Amniotic epithelial cell (primary cell): ENCODE measurements at places on chromosomes 11 and 22.

- peak; percentile 4 for DNase-seq
These were observed 2.2 kb upstream of the RFPL2 start for GRCh38 chr22:32206774-32207758.

DNA sequence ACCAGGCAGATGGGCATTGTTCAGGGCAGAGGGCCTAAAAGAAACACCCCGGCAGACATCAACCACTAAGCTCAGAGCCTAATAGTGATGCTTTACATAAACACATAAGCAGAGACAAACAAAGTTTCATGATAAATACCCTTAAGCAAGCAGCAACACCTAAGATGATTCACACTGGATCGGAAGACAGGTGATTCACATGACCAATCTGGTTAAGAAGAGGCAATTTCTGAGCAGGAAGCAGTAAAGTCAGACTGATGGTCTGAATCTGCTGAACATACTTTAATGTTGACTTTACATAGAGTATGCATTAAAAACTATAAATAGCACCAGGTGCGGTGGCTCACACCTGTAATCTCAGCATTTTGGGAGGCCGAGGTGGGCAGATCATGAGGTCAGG, 56.1 kb downstream of the SYN3 start:
- DNase-seq: no peak

GRCh38 chr22:24434471-24435322, 7.3 kb downstream of the ADORA2A start:
- peak; percentile 19 for DNase-seq

DNA sequence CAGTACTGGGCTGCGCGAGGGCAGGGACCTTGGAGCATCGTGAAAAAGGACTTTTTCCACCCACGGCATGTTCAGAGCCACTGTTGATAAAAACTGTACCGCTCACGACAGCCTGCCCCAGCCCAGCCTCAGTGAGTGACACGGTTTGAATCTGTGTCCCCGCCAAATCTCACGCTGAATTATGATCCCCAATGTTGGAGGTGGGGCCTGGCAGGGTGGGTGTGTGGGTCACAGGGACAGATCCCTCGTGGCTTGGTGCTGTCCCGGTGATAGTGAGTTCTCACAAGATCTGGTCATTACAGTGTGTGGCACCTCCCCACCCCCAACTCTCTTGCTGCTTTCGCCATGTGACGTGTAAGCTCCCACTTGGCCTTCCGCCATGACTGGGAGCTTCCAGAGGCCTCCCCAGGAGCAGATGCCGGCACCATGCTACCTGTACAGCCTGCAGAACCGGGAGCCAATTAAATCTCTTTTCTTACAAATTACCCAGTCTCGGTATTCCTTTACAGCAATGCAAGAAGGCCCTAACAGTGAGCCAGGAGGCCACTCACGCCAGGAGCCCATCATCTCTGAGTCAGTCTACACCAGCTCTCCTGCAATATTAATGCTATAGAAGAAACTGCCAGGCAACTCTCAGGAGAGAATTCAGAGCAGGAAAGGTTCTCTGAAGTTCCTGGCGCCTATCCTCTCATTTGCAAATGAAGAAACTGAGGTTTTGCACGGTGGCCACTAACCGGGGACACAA, 1.3 kb downstream of the TOLLIP start:
- DNase-seq: peak; percentile 13

DNA sequence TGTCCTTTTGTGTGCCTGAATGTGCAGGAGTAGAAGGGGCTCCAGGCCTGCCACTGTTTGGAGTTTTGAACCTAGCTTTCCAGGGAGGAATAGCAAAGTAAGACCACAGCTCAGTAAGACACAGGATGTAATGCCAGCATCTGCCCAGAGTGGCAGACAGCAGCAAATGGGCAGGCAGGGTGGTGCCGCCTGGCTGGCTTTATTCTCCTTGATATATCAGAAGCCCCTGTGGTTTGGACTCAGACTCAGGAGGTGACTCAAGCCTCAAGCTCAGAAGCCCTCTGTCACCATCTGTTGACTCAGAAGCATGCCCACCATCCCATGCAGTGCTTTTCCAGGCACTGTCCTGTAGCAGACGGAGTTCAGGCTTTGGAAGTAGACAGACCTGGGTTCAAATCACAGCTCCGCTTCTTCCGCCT, 72.7 kb upstream of the TTC12 start:
- DNase-seq: peak; percentile 18

GRCh38 chr11:15104166-15104565, 10.6 kb upstream of the INSC start:
- peak; percentile 19 for DNase-seq

- no peak for DNase-seq
These were observed 7.2 kb upstream of the CARD10 start for GRCh38 chr22:37526376-37526775.

DNA sequence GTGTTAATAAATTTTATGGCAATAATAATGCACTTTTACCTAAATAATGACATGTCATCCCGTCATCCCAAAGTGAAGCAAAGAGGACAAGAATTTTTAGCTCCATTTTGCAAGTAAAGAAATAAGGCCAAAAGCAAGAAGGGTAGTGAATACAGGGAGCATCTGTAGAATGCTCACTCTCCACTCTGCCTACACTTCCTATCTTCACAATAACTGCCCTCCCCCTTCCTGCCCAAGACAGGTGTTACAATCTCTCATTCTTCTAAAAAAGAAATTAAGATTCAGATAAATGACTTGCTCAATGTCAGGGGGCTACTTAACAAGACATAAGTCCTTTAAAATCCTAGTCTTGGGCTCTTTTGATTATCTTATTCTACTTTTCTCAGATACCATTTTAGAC, 8.9 kb downstream of the RDX start:
- DNase-seq: no peak

DNA sequence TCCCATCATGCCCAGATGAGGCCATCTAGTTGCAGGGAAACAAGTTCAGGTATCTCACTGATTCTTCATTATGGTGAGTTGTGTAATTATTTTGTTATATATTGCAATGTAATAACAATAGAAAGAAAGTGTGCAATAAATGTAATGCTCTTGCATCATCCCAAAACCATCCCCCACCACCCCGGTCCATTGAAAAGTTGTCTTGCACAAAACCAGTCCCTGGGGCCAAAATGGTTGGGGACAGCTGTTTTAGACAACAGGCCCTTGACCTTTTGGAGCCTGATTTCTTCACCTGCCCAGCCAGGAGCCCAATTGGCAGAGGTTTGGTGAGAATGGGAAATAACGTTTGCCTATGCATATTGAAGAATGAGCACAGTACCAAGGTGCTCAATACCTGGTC, 15.9 kb downstream of the MPEG1 start:
- no peak for DNase-seq

- no peak for DNase-seq
These were observed 408.8 kb downstream of the INSC start for GRCh38 chr11:15523543-15523942.

DNA sequence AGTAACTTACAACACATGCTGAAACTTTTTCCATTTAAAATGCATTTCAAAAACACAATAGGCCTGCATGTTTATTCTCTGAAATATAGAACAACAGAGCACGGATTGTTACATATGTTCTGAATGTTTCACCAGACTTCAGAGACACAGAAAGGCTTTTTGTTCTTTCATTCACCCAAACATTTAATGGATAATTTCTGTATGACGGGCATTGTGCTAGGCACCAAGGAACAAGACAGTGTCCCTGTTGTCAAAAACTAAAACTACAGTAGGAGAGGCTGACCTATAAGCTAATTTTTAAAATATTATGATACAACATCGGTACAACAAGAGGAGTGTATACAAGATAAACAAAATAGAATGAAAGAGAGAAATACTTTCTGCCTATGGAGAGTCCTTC, 81.9 kb upstream of the TEAD1 start:
- DNase-seq: no peak

GRCh38 chr11:6419009-6419631, at the start of gene APBB1:
Gene APBB1 (minus strand): TSS chr11:6419094. CDS start chr11:6411347, 7,747 bp downstream.
- peak; percentile 37 for DNase-seq

DNA sequence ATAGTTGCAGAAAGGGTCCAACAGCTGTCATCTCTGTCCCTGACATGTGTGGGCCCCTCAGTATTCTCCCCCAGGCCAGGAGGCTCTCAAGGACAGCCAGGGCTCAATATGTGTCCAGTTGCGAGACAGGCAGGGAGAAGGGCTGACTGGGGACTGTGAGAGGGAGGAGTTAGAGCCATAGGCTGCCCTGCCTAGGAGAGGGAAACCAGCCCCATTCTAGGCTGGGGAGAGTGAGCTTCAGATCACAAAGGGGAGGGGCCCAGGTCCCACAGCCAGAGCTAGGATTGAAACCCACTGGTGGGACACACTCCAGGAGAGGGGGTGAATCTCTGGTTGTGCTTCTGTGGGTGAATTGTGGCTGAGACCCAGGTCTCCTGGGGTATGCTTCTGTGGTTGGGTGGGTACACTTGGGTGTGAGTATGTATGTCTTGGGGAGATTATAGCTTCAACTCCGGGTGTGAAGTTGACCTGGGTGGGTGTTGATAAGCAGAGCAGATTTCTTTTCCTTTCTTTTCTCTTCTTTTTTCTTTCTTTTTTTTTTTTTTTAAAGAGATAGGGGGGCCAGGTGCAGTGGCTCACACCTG, 2.1 kb upstream of the CARNS1 start:
- no peak for DNase-seq

GRCh38 chr22:46531581-46532175, 5.7 kb downstream of the CELSR1 start:
- no peak for DNase-seq

DNA sequence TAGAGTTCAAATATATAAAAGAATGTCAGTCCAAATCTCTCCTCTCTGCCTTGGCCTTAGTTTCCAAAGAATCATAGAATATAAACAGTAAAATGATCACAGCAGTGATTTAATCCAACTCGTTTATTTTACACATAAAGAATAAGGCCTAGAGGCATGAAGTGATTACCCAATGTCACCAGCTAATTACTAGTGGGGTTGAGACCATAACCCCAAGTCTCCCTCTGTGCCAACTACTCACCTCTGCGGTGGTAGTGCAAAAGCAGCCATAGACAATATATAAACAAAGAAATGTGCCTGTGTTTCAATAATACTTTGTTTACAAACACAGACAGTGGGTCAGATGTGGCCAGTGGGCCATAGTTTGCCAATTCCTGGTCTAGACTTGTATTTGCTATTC, 96.6 kb upstream of the FAT3 start:
- DNase-seq: no peak

GRCh38 chr11:113148652-113149051, 165.7 kb upstream of the TTC12 start:
- DNase-seq: no peak

DNA sequence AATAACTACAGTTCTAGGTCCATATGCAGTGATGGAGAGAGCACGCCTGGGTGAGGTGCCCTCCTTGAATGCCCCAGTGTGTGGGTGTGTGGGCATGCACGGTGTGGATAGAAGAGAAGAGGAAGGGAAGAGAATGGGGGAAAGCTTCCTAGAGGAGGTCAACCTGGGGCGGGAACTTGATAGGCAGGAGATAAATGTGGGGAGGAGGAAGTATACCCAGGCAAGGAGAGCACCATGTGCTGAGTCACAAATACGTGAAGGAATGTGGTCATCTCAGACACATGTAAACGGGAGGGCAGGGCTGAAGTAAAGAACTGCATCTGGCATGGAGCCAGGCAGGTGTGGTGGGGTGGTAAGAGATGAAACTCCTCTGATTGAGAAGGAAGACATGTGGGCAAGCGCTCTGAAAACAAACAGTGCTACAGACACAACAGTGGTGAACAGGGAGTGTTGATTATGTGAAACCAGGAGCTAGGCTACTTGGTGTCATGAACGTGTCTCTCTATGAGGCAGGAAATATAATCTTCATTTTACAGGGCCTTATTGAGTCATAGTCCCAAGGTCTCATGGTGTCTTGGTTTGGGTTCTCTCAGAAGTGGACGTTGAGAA, 61.5 kb upstream of the EED start:
- peak; percentile 65 for DNase-seq

GRCh38 chr11:43396617-43397016, 37.9 kb downstream of the TTC17 start:
- DNase-seq: no peak

DNA sequence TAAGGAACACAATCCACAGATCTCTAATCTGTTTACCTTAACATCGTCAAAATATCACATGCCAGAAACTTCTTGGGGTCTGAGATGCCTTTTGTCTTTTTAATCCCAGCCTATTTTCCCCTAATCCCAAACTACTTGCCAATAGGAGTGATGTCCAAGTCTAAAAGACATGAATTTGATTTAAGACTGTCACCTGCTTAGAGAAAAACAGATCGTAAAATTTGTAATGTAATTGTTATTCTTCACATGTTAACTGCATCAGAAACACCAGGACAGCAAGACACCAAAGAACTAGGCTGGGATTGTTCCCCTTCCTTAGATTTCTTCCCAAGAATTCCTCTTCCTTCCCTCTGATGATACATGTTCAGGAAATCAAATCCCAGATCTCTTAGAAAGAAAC, 198.1 kb upstream of the ARHGAP20 start:
- DNase-seq: no peak

GRCh38 chr22:48346911-48347310, 1480.8 kb downstream of the BRD1 start:
- DNase-seq: no peak

DNA sequence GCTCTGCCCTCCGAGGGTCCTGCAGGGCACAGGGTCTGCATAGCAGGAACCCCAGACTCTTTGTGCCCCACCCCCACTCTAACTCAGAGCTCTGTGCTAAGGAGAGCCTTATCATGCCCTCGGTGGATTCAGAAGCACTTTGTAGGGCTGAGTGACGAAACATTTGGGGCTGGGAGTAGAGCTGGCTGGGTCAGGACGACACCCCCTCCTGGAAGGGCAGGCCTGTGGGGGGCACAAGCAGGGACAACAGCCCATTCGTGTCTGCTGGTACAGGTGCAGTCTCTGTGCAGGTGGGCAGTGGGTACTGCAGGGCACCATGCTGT, 8.9 kb downstream of the APOBEC3A start:
- no peak for DNase-seq

DNA sequence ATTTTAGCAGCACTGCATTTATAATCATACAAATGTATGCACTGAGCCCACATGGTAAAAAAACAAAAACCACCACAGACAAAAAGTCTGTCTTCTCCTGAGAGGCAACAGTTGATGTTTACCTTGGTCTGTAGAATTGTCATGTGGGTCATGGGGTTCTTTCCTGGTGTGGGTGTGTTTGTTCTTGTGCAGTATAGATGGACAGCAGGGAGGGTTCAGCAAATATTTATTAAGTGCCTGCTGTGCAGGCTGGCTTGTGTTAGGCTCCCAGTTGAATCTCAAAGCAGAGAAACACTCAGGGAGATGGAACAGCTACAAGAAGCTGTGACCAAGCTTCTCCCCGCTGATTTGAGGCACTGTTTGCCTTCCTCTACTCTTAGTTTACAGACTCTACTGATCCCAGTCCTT, 82.2 kb downstream of the PISD start:
- no peak for DNase-seq
